ENCODE measurements at places on chromosomes 12 and 14.

GRCh38 chr12:3380200-3381043 lies 110.6 kb upstream of the PRMT8 start:
- DNase-seq = peak; percentile 9

DNA sequence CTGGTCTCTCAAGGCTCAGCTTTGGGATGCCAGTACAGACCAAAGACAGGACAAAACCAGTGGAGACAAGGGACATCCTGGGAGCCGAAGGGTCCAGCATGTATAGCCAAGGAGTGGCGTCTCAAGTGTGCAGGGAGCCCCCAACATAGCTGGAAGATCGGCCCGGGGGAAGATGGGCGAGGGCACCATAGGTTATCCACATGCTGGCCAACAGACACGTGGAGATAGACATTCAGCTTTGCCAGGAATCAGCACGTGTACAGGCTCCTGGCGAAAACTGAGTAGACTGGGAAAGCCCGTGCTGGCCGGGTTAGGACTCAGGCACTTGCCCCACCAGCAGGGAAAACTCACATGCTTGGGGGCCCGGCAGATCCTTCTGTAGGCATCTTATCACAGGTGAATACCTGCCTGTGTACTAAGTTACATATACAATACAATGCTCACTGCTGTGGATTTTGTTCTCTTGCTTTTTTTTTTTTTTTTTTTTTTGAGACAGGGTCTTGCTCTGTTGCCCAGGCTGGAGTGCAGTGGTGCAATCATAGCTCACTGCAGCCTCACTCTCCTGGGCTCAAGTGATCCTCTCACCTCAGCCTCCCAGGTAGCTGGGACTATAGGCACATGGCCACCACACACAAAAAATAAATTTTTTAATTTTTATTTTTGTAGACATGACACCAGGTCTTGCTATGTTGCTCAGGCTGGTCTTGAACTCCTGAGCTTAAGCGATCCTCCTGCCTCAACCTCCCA lies 5.6 kb upstream of the ANKRD9 start:
- no peak for DNase-seq

- no peak for DNase-seq
Observed at GRCh38 chr14:103607822-103608221, 21.2 kb upstream of the KLC1 start.

DNA sequence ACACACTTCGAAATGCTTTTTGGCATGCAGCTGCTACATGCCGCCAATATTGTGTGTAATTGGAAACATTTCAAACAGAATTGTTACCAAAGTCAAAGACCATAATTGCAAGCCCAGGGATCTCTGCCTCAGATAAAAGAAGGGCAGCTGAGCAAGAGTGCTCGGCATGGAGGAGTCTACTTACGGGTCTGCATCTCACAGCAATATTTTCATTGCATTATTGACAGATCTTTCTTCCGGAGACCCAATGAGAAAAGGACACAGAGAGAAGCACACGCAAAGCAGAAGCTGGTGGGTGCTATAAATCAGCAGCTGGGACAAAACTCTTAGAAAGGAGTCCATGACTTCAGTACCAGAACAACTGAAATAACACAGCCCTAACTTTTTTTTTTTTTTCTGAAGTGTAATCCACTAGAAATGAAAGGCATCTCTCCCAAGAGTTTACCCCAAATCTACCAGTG lies 4.9 kb downstream of the PRICKLE1 start:
- no peak for DNase-seq

GRCh38 chr12:82461836-82462235 lies 103.5 kb downstream of the METTL25 start:
- peak; percentile 93 for DNase-seq

- no peak for DNase-seq
Observed at GRCh38 chr12:26841085-26841484, 8.1 kb upstream of the ITPR2 start.

- no peak for DNase-seq
Observed at GRCh38 chr14:64186231-64187129, 107.7 kb downstream of the ESR2 start.

DNA sequence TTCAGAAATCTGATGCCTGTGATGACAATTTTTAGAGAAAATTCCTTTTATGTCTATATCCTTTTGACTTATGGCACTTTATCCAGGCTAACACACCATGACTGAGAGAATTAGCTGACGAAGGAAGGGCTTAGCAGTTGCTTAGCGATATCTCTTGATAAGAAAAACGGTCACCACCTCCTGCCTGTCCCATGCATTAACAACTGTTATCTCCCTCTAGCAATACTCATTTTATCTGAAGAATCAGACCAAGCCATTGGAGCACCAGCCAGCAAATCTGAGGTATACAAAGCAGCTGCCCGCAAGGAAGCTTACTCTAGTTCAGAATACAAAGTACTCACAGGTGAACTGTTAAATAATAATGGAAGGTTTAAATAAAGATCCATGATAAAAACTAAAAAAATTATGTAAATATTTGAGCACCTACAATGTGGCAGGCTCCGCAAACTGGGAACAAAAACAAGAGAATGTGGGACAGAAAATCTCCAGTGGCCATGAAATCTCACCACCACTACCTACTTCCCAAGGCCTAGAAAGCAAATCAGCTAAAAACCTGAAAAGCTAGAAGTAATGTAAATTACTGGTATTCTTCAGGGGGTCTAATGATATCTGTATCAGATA lies 24.3 kb downstream of the PPM1H start:
- DNase-seq = no peak

- no peak for DNase-seq
Observed at GRCh38 chr14:67579040-67579439, 21.0 kb downstream of the PIGH start.

DNA sequence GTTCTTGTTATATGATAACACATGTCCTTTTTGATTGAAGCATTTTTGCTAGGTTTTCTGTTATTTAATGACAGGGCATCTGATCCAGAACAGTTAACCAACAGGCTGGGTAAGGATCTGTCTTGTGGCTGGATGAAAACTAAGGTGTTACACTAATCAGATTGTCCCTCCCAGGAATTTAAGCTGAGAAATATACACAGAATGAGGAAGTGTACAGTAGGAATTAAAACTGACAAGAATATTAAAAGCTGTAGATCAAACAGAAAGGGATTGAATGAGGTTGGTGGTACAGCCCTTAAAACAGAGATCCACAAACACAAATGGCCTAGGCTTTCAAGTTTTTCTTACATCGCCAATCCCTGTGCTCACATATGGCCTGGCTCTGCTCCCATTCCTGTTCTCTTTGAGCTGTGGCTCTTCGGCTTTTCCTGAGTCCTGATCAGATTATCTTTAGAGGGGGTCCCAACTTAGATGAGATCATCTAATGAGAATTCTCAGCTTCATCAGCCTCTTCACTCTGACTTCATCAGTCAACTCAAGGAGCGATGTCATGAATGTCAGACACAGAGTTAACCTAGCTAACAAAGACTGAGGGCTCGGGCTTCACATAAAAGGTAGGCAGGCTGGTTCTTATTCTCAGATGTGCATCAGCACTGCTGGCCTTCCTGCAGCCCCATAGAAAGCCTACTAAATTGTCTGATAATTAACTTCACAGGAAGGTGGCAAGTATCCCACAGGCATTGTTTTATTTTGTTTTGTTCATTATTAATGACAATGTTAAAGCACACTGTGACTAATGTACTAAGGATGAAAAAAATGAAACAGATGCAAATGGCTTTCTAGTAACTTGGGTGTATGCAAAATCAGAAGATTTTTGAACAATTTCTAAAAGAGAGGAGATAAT lies 11.4 kb downstream of the PYGL start:
- DNase-seq = no peak

GRCh38 chr12:55940065-55940732 lies 9.2 kb downstream of the DGKA start:
- peak; percentile 84 for DNase-seq

GRCh38 chr12:72522411-72522810 lies 250.2 kb downstream of the TRHDE start:
- DNase-seq = no peak

DNA sequence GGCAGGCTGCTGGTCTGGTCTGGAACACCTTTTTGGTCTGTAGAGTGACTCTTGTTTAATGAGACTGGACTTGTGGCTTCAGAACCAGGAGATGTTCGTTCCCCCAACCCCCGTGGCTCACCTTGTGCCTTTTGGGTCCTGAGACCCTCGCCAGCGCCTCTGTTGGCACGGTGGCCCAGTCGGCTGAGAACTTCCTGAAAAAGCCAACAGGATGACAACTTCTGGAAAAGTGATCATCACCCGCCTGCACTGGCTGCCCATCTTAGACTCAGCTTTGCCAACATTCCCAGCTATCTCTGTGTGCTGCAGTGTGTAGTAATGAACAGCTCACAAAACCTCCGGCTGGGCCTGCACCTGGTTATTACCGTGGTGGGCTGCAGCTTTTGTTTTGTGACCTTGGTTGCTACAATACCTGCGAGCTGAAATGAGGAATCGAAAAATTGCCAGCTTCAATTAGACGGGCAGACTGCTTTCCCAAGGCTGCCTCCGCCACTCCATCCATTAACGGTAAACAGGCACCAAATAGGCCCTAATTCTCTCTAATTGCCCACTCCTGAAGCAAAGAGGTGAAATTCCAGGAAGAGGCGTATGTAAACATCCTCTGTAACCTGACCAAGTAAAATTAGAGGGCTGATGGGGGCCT lies 16.0 kb downstream of the MEG3 start:
- DNase-seq = no peak

DNA sequence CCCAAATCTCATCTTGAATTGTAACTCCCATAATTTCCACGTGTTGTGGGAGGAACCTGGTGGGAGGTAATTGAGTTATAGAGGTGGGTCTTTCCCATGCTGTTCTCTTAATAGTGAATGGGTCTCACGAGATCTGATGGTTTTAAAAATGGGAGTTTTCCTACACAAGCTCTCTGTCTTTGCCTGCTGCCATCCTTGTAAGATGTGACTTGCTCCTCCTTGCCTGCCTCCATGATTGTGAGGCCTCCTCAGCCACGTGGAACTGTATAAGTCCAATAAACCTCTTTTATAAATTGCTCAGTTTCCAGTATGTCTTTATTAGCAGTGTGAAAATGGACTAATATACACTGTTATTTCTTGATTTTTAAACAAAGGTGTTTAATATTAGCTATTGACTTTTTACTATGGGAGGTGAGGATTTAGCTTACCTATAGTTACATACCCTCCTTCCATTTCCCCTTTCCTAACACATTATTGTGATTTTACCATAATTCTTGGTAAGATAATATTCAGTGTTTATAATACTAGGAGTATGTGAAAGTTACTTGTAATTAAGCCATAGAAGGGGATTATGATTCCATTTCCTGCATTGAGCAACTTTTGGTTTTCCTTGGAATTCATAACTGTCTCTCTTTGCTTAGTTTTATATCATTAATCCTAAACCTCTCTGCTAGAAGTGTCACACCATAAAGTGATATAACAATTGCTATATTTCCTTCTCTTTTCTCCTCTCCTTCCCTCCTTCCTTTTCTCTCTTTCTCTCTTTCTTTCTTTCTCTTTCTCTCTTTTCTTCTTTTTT lies 151.0 kb upstream of the KRAS start:
- peak; percentile 13 for DNase-seq

DNA sequence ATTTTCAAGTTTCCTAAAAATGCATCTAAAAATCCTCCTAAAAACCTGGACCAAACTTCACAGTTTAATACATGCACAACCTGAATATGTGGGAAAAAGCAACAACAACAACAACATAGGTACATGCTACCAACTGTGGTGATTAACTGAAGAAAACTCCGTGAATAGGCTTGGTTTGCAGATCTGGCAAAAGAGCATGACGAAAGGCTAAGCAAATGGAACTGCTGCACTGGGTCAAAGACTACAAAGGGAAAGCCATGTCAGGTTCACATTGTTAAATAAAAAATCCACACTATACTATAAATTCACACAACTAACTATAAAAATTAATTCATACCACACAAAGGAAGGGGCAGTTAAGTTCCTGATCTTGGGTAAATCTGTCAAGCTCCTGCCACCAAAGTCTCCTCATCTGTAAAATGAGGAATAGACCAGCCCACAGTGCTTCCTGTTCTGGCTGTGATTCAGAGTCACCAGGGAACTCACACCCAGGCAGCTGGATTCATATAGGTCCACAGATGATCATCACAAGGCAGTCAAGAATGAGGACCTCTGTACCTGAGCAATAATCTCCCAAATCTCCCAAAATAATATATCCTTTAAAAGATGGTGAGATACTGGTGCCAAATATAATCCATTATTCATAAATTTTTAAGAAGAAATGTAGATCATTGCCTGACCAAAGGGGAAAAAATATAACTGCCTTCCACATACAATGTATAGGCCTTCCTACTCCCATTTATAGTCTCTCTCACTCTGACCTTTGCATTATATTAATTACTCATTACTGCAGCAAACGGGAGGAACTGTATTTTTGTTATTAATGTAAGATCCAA lies 7.0 kb downstream of the CORO1C start:
- peak; percentile 82 for DNase-seq

DNA sequence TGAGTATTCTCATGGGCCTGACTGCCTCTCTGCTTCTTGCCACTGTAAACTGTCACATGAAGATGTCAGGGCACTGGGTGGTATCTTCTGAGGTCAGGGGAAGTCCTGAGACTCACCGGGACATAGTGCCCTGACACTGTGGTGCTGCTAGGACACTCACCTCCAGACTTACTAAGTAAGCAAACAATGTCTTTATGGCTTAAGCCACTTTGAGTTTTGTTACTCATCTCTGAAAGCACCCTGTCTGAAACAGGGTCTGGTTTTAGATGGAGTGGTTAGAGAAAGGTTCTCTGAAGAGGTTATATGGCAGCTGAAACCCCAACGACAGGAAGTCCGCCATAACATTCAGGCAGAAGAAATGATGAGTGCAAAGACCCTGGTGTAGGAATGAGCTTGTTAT lies 22.7 kb downstream of the GPR19 start:
- DNase-seq = peak; percentile 4

GRCh38 chr14:93114713-93115068 lies 1.0 kb downstream of the ITPK1 start:
- DNase-seq = no peak

- no peak for DNase-seq
Observed at GRCh38 chr12:53208877-53209463, 1.9 kb upstream of the ITGB7 start.

DNA sequence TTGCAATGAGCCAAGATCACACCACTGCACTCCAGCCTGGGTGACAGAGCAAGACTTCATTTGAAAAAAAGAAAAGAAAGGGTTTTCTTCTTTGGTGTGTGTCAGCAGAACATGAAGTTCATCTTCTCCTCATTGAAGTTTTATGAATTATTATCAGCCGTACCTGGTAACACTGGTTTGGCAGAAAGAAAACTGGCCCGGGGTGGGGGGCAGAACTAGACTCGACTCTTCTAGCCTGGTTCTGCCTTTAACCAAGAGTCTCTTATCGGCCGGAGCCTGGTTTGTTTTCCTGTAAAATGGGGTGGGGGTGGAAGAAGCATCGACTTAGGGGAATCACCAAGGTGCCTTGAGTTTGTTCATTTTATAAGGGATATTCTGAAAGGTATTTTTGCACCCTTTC lies 64.1 kb downstream of the TECPR2 start:
- DNase-seq = no peak

DNA sequence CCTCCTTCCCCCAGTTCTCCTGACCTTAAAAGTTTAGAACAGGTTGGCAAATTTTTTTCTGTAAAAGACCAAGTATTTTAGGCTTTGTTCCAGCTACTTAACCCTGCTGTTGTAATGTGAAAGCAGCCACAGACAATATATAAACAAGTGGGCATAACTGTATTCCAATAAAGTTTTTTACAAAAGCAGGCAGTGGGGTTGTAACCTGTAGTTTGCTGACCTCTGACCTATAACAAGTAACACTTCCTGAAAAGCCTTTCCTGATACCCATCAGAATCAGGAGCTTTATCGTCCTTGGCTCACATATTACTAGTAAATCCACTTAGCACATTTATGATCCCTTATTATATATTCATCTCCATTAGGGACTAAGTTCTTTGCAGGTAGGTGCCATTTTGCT lies 13.1 kb upstream of the SMARCC2 start:
- DNase-seq = no peak

GRCh38 chr12:52924764-52925716 lies 20.2 kb upstream of the KRT8 start:
- DNase-seq = peak; percentile 72
